Thoracic aorta (tissue), 2 donors: ENCODE measurements at places on chromosomes 5 and 9.

DNA sequence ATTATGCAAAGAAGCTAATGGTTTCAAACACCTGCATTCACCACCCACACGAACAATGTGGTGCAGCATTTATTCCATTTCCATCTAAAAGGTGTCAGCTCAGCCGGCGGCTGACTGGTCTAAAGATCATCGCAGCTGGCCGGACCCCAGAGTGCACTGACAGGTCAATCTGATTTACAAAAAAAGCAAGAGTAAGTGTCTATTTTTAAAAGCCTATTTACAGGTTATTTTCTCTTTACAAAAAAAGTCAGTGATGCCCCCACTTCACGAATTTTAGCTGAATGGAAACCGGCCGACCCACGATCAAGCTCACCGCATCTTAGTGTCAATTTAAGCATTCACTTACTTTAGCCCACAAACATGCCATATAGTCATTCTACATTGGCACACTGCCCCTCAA is 58.3 kb downstream of the SEMA4D start:
- DNase-seq: no peak

GRCh38 chr5:163504079-163504931 is 1.1 kb upstream of the MAT2B start:
- no peak for DNase-seq

DNA sequence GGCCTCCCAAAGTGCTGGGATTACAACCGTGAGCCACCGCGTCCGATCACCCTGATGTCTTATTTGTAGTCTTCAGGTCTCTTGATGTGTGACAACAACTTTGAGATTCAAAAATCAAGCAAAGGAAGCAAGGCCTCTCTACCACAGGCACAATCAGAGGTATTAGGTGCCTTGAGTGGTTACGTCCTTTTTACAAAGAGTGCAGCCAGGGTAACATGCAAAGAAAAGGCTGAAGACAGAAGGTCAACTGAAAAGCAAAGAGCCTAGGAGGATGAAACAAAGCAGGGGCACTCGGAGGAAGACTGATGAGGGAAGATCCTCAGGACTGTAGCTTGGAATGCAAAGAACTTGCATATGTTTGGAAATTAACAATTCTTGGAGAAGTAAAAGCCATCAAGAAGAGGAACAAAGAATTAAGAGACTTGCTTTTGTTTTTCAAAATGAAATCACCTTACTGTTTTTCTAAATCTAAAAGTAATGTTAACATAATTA is 362.1 kb downstream of the EBF1 start:
- DNase-seq: no peak

DNA sequence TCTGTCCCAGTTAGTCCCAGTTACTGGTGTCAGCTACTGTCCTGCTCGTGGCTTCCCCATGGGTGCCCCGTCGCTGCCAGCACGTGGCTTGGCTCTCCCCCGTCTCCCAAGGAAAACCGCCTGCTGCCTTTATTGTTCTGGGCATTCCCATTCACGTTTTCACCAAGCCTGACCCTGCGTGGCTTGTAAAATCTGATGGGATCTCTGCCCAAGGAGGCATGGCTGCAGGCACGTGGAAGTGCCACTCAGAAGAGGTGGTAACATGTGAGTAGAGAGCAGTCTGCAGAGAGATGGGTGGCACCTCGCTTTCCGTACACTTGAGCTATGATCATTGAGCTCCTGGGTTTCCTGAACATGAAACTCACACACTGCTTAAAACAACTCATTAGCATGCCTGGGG is 429.2 kb upstream of the KLF4 start:
- no peak for DNase-seq

- DNase-seq: no peak
These were observed 1.4 kb upstream of the GLRX start for GRCh38 chr5:95823738-95824609.
